Activated naive CD4-positive, alpha-beta T cell treated with anti-CD3 and anti-CD28 coated beads, Interleukin-2, amount 10 ng/mL, durations not matched to agents 7 days and 5 days (primary cell): ENCODE measurements at places on chromosomes 11 and 22.

GRCh38 chr11:76592025-76592914, 78.3 kb downstream of the LRRC32 start:
- H3K27me3 ChIP-seq: peaks cover 30% of the 10 kb centered on the region
- DNase-seq: peak; percentile 47
- H3K4me3 ChIP-seq: no peak overlapping the region
- peak overlapping the region; percentile 80 for H3K27ac ChIP-seq

DNA sequence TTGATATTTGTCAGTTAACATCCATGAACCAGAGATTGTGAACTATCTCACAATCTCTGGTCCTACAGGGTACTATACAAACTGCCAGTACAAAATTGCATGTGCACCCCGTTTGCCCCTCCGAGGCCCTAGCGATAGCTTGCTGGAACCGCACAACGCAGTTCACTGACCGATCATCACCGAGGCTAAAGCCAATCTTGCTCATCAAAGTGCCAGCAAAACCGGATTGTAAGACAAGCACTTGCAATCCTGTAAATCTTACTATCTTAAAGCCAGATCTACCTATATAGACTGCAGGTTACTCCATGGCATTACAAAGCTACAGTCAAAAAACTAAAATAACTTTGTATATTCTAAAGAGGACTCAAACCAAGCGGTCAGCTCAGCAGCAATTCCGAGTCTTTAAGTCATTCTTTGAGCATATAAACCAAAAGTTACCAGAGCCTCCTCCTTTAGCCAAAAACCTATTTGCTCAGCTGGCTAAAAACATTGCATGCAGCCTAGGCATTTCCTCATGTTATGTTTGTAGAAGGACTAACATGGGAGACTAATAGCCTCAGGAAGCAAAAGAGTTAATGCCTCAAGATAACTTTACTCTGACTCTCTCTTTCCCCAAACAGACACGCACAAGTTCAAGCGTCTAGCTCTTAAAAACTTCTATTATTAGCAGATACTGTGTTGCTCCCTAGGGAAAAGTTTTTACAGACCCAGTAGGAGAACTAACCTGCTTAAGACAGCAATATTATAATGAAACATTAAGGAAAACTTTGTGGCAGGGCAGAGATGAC, 30.7 kb upstream of the CPT1A start:
- peaks cover 14% of the 10 kb centered on the region for H3K4me1 ChIP-seq
- H3K4me3 ChIP-seq: no peak overlapping the region
- H3K27me3 ChIP-seq: peaks cover 41% of the 10 kb centered on the region

GRCh38 chr22:45571089-45571488, 68.4 kb downstream of the FBLN1 start:
- DNase-seq: no peak
- H3K27me3 ChIP-seq: peaks cover 12% of the 10 kb centered on the region
- no peak overlapping the region for H3K27ac ChIP-seq
- H3K36me3 ChIP-seq: peaks cover 2% of the 10 kb centered on the region

DNA sequence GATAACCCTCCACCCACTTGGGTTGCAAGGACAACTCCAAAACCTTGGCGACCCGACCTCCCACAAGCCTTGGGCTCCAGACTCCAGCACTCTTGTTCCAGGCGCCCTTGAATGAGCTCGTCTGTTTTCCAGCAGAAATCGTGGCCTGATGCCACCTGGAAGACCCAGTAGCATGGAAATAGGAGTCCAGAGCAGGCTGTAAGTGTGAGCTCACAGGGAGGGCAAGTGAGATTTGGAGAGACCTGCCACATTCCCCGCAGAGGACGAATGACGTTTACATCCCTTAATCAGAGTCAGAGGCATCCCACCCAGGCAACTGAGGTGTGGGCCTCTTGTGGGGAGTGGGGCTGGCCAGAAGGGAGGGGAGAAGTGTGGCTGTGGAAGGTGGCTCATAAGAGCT, 71.9 kb downstream of the LDLRAD3 start:
- H3K4me1 ChIP-seq: no peaks in the 10 kb centered on the region
- H3K27me3 ChIP-seq: peaks cover 13% of the 10 kb centered on the region
- no peak overlapping the region for H3K4me3 ChIP-seq
- H3K27ac ChIP-seq: no peak overlapping the region
- H3K36me3 ChIP-seq: no peaks in the 10 kb centered on the region
- DNase-seq: no peak

- no peak for DNase-seq
- no peak overlapping the region for H3K27ac ChIP-seq
- H3K36me3 ChIP-seq: peaks cover 37% of the 10 kb centered on the region
- H3K27me3 ChIP-seq: no peaks in the 10 kb centered on the region
- H3K4me3 ChIP-seq: no peak overlapping the region
Observed at GRCh38 chr11:9473408-9473807, 12.6 kb downstream of the ZNF143 start.

- H3K4me3 ChIP-seq: no peak overlapping the region
- peak; percentile 93 for DNase-seq
Observed at GRCh38 chr22:19629720-19630419, 84.4 kb upstream of the SEPTIN5 start.

DNA sequence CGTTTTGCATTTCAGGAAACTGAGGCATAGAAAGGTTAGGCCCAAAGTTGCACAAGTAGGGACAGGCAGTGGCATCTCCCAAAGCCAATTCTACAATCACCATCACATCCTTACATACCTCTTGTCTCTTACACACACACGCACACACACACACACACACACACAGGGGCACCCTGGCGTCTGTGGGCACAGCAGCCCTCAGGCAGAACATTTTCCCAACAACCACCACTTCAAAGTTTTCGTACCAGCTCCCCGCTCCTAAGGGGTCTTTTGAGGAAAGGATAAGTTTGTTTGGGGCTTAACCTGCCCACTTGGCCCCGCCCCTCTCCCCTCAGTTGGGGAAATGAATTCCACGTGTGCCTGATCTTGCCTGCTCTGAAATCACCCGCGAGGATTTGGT, 14.7 kb upstream of the LRRC32 start:
- H3K27ac ChIP-seq: no peak overlapping the region
- no peaks in the 10 kb centered on the region for H3K36me3 ChIP-seq
- H3K4me1 ChIP-seq: peaks cover 23% of the 10 kb centered on the region
- peaks cover 29% of the 10 kb centered on the region for H3K27me3 ChIP-seq
- DNase-seq: no peak
